ENCODE measurements at places on chromosomes 12 and 14.
A peak's percentile ranks its signal among the peaks of the same experiment; 100 is the strongest.

DNA sequence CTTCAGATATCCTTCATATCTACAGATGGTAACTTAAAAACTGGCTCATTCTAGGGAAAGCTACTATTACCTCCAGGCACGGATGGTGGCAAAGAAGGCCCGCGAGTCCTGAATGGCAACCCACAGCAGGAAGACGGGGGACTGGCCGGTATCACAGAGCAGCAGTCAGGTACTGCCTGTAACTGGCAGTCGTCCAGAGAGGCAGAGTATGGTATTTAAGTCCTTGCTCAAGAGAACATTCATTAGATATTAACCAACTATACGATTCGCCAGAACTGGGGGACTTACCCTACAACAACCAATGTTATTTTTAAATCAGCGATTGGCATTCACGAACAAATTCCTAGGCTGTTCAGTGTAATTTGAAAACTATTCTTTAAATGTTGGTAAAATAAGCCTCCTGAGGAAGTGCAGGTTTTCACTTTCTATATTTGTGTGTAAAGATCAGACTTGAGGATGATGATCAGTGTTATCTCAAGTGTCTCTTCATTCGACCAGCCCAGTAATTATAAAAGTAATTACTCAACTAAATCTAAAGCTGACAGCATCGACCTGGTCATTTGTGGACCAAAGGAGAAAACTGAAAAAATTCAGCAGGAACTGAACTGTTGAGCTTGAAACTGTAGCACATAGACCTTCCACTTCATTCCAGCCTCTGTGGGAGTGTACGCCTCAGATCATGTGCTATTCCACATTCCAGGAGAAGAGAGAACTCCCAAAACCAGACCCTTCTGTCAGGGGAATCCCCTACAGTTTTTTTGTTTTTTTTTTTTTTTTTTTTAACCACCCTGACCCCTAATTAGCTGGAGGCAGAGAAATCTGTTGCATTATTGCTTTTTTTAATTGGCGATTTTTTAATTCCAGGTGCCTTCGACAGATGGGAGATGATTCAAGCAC, 75.6 kb downstream of the ESR2 start:
- no peak for DNase-seq

GRCh38 chr14:73269729-73270531, 32.6 kb downstream of the PAPLN start:
- peak; percentile 13 for DNase-seq

- no peak for DNase-seq
Observed at GRCh38 chr12:68775121-68775630, 29.2 kb downstream of the SLC35E3 start.

DNA sequence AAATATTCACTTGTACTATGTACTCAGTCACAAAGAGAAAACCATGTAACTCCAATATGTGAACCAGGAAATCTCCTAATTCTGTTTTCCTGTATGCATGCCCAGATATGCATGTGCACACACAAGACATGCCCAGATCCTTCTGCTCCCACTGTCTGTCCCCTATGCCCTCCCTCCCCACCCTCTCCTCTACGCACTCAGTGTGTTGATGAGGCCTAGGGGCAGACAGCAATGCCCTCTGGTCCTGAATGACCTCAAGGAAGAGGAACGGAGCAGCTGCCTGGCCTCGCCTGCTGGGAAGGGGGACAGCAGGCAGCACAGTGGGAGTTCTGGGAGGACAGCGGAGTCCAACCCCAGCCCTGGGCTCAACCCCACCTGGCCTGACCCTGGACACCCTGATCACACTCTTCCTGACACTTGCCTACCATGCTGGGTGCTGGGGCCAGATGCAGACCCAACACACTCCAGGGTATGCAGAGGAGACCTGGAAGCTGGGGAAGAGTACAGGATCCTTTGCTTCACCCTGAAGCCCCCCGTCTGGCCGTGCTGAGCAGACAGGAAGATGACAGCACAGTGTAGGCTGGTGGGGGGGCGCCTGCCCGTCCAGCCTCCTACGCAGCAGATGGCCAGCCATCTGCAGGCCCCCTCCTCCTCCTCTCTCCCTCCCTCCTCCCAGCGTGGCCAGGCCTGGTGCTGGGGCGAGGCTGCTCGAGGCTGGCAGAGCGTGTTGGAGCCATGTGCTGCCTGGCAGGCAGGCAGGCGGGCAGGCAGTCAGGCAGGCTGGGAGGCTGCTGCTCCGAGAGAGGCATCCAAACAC, 106.6 kb upstream of the NCOR2 start:
- DNase-seq = no peak

GRCh38 chr12:45282411-45282810, 66.5 kb downstream of the ANO6 start:
- no peak for DNase-seq

DNA sequence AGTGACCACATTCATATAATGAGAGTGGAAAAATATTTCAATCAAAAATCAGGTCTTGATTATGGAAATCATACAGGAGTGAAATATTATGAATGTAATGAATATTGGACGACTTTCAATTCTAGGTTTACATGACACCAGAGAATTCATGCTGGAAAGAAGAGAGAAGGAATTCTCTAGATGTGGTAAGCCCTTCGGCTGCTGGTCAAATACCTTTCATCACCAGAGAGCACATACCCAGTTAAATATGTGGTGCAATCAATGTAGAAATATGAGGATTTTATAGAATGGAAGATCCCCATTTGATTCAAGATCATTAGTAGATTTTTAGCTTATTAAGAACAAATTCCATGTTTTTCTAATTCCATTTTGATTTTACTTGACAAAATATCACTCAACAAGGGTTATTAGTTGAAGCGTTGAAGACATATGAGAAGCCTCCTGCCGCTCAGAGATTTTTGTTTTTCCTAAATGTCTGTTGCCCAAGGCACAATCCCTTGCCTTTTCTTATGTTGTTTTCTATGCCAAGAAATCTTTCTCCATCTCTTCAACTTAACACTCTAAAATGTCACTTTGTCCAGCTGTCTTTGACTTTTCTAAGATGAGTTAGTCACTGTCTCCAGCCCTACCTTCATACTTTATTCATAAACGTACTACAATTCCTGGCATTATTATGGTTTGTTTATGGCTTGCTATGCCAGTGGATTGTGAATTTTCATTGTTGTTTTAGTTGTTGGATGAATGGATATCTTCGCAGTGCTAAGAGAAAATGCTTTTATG, 72.8 kb upstream of the ZDHHC17 start:
- DNase-seq = no peak

GRCh38 chr12:64737539-64737938, 21.7 kb downstream of the GNS start:
- no peak for DNase-seq

DNA sequence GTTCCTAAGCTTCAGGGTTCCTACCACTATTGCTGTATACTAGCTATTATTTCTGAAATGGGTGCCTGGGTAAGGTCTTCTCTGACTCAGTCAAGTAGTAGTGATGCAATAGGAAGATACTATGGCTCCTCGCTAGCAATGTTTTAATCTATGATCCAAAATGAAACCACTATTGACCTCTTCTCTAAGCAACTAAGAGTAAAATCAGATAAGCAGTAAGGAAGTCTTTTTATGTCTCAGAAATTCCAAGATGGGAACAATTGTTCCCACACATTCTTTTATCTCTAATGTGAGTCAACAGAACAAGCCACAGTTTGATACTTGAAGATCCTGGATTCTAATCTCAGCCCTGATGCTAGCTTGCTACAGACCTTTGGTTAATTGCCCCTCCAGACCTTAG, 45.1 kb downstream of the AREL1 start:
- DNase-seq = no peak

DNA sequence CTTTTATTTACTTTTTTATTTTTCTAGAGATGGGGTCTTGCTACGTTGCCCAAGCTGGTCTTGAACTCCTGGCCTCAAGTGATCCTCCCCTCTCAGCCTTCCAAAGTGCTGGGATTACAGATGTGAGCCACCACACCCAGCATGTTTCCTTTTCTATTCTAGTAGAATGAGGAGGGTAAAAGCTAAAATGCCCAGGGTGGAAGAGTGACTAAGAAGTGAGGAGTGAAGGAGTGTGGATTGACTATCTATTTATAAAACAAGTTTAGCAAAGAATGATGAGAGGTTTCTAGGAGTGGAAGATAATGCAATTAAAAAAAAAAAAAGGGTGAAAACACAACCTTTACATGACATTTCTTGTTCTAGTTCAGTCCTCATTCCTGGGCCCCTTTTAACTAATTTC, 29.8 kb upstream of the PKP2 start:
- no peak for DNase-seq

DNA sequence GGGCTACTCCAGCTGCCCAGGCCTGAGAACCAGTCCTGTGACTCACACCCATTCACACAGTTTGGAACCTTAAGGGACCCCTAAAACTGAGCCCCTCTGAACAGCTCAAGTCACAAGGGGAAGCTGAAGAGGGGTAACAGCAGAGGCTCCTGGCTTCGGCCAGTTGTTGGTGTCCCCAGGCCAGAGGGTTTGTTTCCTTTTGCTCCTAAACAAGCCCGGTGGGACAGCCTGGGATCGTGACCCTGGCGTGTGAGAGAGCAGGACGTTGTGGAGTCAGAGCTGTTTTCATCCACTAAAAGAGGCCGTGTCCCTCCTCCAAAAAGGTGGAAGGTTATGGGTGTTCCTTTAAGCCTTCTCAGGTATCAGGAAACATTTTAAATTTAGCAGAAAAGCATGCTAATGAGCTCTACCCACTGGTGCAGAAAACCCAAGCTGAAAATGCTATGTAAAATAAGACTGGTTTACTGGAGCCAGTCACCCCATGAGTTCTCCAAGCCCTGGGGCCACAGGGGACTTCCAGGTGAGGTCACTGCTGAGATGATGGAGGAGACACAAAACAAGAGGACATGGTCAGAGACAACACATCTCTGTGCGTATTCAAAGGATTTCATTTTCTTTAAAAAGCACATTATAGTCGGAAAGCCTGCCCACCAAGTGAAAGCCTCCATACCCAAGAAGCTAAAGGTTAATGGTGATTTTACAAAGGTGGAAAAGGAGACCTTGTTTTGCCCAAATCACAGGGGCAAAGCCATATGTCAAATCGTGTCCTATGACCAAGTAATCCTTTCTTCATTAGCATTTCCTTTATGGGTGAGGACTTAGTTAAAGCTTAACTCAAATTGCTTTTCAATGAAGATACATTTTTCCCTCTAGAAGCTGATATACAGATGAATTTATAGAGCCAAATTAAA, 14.1 kb downstream of the PRKAB1 start:
- no peak for DNase-seq

DNA sequence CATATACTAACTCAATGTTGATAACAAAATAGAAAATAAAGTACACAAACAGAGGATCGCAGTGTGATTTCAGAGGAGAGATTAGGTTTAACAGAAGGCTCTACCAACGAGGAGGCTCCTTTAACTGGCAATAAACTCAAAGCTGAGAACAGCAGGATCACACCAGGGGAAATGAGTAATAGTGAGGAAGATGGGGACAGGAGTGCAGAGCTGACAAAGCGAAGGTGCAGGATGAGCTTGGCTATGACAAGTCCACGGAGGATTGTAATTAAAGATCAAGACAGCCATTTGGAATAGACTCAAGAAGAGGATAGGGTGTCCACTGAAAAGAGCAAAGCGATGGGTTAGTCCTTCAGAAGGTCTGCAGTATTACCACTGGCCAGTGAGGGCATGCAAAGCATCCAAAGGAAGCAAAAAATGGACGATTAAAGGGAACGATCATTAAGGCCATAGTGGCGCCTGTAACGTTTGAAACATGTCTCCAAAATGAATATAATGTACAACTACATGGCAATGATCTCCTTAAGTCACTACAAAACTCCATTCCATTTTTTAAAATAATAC, 85.3 kb downstream of the GRIN2B start:
- DNase-seq = no peak

DNA sequence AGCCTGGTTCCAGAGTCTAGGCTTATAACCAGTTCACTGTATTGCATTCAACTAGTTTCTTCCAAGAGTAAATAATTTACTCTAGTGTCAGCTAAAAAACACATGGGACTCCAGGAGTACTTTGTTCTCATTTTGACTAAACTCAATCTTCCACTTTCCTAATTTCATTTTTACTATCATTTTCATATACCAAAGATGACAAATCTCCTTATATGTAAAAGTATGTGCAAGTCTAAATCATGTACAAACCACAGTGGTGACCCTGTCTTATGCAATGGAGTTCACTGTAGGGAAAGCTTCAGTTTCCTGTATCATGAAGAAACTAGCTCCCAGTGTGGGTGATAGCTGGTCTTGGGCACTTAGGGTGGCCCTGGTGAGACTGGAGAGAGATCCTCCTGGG, 151.6 kb downstream of the HELB start:
- no peak for DNase-seq

GRCh38 chr14:22560662-22561365, 28.2 kb downstream of the DAD1 start:
- no peak for DNase-seq

DNA sequence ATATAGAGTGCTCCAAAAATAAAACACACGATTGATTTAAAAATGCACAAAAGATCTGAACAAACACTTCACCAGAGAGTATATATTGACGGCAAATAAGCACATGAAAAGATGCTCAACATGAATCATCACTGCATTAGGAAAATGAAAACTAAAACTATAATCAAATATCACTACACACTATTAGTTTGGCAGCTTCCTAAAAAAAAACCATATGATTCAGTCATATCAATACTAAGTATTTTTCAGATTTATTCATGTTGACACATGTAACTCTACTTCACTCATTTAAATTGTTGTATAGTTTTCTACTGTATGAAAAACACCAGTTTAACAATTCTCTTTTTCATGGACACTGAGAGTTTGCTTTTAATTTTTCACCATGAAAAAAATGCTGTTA, 41.6 kb downstream of the EXOC5 start:
- DNase-seq = no peak

DNA sequence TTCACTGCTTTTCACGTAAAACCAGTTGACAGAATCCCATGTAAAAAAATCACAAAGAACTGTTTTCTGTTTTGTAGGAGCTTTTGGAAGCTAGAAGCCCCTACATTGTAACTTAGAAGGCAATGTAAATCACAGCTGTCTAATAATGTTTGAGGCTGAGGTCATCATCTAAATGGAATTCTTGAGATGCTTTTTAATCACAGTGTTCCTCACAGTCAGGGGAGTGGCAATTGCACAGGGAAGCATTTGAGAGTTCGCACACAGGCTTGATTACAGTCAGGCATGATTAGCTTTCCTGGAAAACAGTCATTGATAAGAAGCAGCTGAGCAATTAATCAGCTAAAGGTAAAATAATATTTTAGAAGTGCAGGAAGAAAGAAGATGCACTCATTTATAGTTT, 2.9 kb downstream of the SLC17A8 start:
- DNase-seq = no peak

- no peak for DNase-seq
Observed at GRCh38 chr14:49479432-49479831, 106.7 kb downstream of the RPS29 start.

- no peak for DNase-seq
Observed at GRCh38 chr14:20711685-20712084, 23.1 kb downstream of the ANG start.

GRCh38 chr14:104262515-104263514, 124.4 kb downstream of the KIF26A start:
- DNase-seq = no peak

DNA sequence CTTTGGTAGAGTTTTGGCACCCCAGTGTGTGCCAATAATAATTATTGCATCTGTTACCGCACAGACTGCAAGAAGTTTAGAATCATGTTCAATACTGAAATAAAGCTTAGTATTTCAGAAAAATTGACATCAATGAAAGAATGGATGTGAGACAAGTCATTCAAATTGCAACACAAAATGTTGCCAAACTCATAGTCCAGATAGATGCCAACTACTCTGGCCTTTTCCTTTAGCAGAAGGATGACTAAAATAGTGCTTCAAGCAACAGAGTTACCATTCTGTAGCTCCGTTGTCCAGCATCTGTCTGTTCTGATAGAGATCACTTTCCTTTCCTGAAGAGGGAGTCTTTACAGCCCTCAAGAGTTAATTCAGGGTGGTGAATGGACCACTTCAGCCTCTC, 77.5 kb downstream of the LIN7A start:
- DNase-seq = no peak

Data from CD4-positive, alpha-beta T cell treated with Interferon gamma for 1 hour (primary cell).